ENCODE measurements at places on chromosomes 11 and 22.

GRCh38 chr11:70092959-70093715 lies 15.0 kb downstream of the ANO1 start:
- no peak for DNase-seq

GRCh38 chr22:37254867-37255233 lies 10.8 kb upstream of the RAC2 start:
- no peak for DNase-seq

DNA sequence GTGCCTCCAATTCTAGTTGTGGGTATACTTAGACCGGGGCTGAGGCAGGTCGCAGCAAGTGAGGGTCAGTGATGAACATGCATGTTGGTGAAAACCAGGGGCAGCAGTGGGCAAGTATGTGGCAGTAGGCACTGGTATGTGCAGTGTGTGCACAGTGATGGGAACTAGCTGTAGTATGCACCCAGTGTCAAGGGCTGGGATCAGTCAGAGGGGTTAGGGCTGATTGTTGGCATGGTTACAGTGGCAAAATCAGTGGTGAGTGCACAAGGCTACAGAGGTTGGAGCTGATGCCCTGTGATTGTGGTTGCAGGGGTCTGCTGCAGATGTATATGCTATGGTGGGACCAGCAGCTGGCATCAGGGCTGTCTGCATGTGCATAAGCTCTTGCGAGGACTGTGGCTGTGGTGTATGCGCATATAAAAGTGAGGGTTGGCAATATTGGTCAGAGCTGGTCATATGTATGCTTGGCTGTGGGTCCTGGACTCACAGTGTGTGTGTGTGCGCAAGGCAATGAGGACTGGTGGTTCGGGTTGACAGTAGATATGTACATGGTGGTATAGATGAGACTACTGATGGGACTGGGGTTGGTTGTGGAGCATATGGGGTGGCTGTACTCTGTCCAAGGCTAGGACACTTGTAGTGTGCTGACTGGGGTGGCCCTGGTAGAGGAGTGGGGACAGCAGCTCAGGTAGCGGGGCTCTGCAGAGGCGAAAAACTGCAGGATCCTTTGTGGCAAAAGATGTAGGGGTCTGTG lies 33.7 kb upstream of the CHORDC1 start:
- DNase-seq, result no peak

DNA sequence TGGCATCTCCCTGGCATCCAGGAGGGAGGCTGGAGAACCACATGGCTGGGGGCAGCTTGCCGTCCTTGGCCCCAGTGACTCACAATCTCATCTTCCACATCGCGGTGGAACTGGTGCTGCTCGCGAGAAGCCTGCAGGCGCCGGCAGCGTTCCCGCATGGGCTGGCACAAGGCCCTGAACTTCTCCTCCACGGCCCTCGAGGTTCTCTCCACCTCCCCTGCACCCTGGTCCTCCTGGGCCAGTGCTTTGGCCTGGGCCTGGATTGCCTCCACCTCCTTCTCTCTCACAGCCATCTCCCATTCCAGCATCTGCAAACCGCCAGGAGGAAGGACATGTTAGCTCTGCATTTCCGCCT lies 16.3 kb upstream of the RBM4B start:
- no peak for DNase-seq

- no peak for DNase-seq
Measured at GRCh38 chr22:48244388-48245195, 1482.1 kb downstream of the TBC1D22A start.

DNA sequence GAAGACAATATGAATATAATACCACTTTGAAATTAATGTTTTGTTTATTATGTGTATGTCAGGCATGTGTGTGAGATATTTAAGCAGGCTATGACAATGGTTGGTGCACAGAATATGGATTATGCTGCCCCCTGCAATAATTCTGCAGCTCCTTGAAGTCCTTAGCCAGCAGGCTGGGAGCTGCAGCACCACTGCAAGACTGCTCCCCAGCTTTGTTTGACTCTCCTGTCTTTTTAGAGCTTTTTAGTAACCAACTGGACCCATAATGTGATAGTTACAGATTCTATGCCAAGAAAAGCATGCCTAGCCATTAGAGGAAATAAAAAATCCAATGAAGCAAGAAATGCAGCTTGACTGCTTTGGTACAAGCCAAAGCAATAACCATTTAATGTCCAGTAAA lies 535.1 kb downstream of the TMEM135 start:
- no peak for DNase-seq

DNA sequence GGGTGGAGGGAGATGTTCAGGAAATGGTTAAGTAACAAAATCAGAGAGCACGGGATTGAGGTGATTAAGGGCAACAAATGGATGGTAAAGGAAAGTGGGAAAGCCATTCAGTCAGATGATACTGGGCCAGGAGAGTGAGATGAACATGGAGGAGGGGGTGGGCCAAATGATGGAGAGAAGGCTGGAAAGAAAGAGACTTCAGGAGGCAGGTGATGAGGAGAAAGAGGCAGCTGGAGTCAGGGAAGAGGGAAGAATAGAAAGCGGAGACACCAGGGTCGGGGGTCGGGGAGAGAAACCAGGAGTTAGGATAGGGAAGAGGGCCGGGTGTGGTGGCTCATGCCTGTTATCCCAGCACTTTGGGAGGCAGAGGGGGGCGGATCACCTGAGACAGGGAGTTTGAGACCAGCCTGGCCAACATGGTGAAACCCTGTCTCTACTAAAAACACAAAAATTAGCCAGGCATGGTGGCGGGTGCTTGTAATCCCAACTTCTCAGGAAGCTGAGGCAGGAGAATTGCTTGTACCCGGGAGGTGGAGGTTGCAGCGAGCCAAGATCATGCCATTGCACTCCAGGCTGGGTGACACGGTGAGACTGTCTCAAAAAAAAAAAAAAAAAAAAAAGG lies 4.7 kb upstream of the KDM2A start:
- DNase-seq, result no peak

DNA sequence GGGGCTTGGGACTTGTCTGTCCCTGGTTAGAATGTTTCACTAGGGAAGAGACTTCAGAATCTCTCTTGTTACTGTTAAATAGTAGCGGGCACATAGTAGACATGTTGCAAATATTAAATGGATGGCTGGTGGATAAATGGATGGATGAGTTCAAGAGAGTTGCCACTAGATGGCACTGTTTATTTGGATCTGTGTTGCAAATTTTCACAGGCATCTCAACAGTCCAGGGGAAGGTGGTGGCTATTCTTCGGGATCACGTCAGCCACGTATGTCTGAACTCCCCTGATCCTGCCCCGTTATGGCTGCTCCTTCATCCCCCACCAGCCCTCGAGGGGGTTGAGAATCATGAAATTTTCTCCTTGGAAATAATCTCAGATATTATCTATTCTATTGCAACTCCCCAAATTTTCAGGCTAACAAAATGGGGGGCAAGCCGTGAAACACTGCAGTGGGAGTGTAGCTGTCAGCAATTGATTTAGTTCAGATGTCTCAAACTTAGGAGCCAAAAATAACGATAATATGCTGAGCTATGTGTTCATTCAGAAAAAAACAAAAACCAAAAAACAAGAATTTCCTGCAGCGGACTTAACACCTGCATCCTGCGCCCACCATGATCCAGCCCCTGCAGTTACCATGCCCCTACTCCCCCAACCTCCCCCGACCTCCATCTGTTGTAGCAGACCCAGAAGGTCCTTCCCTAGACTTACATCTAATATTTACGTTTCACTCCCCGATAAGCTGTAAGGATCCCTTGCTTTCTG lies 29.1 kb upstream of the BIRC3 start:
- no peak for DNase-seq

- no peak for DNase-seq
Measured at GRCh38 chr22:26903030-26903856, 245.9 kb downstream of the MIAT start.

DNA sequence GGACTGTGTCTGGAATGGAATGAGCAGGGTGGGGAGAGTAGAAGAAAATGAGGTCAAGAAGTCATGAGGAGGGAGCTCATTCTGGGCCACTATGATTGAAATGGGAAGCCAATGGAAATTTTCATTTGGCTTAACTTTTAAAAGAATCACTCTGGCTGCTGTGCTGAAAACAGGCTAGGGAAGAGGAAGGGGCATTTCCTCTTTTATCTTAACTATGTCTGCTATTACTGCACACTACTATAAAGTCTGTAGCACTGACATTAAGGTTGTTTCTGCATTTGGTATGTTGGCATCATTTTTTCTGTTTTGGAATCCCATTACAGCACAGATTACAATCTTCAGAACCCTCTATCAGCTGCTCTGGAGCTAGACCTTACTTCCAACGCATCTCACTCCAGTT lies 8.2 kb downstream of the PATL1 start:
- no peak for DNase-seq

GRCh38 chr22:45136594-45136993 lies 27.1 kb upstream of the NUP50 start:
- DNase-seq, result no peak

GRCh38 chr11:34395916-34396550 lies 38.2 kb upstream of the ABTB2 start:
- DNase-seq, result no peak

DNA sequence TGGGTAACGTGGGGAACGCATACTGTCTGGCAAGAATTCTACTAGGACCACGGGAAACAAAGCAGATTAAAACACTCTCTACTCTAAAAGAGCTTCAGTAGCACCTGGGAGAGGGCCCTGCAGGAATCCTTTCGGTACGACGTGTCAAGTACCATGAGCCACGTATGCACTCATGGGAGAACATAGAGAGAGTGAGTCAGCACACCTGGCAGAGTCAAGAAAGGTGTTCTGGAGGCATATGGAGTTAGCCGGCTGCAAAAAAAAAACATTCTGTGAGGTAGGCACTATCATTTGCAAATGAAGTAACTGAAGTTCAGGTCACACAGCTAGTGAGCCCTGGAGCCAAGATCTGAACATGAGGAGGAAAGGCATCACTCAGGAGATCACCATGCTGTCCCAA lies 71.1 kb upstream of the BID start:
- no peak for DNase-seq

GRCh38 chr22:31569126-31569525 lies 72.8 kb downstream of the SFI1 start:
- DNase-seq, result no peak

DNA sequence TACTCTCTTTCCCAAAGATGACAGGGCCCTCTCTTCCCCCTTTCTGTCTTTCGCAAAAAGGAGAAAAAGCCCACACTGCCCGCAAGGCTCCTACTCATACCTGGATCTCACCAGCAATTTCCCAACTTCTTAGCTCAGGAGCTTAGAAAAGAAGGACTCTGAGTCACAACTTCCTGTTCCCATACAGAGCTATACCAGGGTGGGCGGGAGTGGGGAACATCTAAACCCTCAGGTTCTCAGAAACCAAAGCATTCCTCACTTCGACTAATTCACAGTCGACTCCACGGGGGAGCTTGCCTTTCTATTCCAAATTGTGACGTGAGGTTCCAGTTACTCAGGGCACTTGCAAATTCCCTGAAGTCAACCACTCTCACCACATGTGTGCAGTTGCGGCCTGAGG lies 61.9 kb downstream of the MTNR1B start:
- DNase-seq, result no peak

GRCh38 chr11:96254087-96254486 lies 88.9 kb downstream of the MAML2 start:
- no peak for DNase-seq

- DNase-seq, result no peak
Measured at GRCh38 chr22:44603767-44604166, 98.2 kb upstream of the PRR5 start.

DNA sequence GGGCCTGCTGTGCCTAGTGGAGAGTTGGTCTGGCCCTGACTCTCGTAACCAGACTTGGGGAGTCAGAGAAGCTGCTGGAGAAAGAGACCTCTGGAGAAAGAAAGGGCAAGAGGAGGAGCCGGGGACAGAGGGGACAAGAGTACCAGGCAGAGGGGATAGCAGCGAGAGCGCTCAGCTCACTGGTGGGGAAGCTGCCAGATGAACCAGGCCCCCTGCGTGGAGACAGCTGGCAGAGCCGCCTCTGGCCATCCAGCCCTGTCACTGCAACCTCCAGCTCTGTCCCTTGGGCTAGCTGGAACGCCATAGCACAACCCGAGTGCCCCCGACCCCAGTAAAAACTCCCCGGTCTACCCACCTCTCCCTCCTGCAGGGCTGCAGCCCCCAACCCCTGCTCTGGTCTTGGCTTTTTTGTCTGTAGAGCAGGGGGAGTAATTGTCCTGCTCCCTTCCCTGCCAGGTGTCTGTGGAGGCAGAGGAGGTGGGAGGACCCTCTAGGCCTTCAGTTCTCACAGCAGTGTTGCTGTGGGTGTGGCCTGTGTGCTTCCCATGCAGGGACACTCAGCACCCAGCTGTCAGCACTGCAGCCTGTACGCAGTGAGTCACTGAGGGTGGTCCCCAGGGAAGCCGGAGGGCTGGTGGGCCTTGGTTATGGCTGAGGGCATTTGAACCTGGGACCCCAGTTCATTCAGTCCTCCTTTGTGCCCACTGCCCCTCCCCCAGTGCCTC lies 4.8 kb upstream of the SUN2 start:
- DNase-seq, result no peak

- DNase-seq, result no peak
Measured at GRCh38 chr11:110317516-110317932, 21.1 kb upstream of the RDX start.

GRCh38 chr11:60905551-60906113 lies 753 bp downstream of the PRPF19 start:
- no peak for DNase-seq

GRCh38 chr11:117437041-117437790 lies 109.6 kb downstream of the CEP164 start:
- no peak for DNase-seq

- no peak for DNase-seq
Measured at GRCh38 chr22:23915290-23915689, 21.1 kb downstream of the MIF start.

GRCh38 chr11:2248242-2248641 lies 22.1 kb downstream of the ASCL2 start:
- DNase-seq, result no peak

GRCh38 chr11:790721-791564 lies 1.1 kb upstream of the CEND1 start:
- DNase-seq, result no peak

GRCh38 chr11:108536783-108537182 lies 38.6 kb upstream of the POGLUT3 start:
- no peak for DNase-seq

DNA sequence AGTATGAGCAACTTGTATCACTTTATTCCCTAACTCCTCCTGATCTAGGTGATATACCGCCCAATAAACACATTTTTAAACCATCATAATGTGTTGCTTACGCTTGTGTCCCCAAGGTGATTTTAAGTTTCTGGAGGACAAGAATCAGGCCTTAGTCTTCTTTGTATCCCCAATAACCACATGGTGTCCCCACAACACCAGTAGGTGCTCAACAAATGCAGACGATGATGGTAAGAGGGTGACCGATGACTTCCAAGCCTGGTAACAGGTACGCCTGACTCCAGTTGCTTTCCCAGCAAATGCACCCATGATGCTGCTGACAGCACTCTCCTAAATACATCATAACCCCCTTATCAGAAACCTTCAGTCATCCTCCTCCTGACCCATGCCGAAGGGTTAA lies 64.2 kb downstream of the EFCAB6 start:
- DNase-seq, result no peak

DNA sequence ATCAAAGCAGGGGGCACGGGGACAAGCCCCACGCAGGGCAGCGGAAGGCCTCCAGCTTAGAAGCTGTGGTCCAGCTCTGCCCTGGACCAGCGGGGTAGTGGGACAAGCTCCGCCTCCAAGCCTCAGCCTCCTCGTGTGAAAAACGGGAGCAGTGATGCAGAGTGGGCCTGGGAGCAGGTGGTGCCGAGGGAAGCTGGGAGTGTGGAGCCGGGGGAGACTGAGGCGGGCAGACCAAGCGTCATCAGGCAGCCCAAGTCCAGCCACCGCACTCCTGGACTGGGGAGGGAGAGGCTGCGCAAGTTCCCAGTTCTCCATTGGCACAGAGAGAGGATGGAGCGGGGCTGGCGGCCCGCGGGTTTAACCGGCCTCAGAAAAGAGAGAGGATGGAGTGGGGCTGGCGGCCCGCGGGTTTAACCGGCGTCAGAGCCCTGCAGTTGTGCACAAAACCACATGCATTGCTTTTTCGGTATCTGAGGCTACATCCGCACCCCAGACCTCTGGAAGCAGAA lies 68.1 kb upstream of the PHF21B start:
- DNase-seq, result no peak

Measured in activated CD8-positive, alpha-beta memory T cell treated with anti-CD3 and anti-CD28 coated beads for 4 hours (primary cell).